ENCODE measurements at places on chromosomes 12 and 14. TPM values are rescaled to one million over a fixed set of nuclear protein-coding genes. Genes with fewer than 3 reads are reported as not detected.

TAS2R20 gene
- total RNA-seq, result 1.1 TPM

FIGNL2 gene
- 0.44 TPM for total RNA-seq

DNA sequence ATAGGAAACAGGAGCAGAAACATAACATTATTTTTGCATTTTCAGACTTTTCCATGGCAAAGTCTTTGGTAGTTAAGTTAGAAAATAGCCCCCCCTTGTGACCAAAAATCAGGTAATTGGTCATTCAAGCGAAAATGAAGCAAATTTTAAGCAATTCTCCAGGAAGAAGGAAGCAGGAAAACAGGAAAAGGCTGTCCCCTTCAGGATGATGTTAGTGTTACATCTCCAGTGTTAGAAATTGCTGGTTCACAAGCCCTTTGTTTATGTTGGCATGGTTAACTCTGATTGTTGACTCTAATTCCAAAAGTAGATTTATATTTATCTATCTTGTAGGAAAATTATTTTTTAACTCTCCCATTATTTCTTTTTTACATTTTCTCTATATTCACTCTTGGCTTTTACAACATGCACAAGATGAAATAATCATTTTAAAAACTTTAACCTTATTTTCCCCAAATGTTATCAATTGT, 18.8 kb upstream of the GAS2L3 start:
- DNase-seq, result peak; percentile 95

- no peak for DNase-seq
Measured at GRCh38 chr12:97927977-97928376, 465.4 kb downstream of the RMST start.

- no peak for DNase-seq
Measured at GRCh38 chr14:30632730-30633129, 10.6 kb downstream of the SCFD1 start.

DNA sequence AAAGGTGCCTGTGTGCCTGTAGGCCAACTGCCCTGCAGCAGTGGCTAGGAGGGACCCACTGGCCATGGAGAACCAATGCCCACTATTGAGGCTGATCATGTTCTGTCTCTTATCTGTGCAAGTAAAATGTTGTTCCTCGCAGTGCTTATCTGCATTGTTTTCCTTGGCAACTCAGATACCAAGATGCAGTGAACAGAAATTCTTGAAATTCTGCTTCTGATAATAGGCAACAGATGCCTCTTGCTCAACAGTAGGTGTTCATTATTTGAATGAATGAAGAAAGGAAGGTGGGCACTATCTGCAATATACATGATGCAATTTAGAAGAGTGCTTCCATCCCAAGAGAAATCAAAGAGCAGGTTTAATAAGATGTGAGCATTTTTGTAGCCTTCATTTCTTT, 232.2 kb downstream of the NUAK1 start:
- no peak for DNase-seq

All from lung microvascular endothelial cell (primary cell).